ENCODE measurements at places on chromosomes 13 and 19.

DNA sequence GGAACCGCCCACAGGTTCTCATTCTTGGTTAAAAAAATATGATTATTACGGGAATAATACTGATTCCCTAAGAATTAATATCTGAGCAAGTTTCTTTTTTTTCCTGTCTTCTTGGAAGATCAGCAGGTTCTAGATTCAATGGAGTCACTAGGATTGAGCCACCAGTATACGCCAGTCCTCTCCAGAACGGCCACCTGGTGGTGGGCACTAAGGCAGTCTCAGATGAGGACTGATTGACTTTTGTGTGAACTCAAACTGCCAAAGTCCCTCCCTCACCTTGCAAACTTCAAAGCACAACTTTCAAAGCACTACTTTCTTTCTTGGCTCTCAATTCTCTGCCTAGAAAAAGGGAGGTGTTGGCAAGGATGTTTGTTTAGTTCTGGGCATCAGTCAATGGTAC lies 33.3 kb upstream of the ALOX5AP start:
- no peak for DNase-seq

DNA sequence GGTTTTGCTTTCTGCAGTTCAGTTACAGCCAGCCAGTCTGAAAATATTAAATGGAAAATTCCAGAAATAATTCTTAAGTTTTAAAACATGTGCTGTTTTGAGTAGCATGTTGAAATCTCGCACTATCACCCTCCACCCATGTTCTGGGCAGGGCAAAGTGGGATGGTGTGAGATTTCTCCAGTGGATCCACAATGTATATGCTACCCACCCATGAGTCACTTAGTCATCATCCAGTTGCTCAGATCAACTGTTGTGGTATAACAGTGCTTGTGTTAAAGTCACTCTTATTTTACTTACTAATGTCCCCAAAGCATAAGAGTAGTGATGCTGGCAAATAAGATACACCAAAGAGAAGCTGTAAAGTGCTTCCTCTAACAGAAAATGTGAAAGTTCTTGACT lies 56.4 kb downstream of the CYSLTR2 start:
- DNase-seq = no peak

DNA sequence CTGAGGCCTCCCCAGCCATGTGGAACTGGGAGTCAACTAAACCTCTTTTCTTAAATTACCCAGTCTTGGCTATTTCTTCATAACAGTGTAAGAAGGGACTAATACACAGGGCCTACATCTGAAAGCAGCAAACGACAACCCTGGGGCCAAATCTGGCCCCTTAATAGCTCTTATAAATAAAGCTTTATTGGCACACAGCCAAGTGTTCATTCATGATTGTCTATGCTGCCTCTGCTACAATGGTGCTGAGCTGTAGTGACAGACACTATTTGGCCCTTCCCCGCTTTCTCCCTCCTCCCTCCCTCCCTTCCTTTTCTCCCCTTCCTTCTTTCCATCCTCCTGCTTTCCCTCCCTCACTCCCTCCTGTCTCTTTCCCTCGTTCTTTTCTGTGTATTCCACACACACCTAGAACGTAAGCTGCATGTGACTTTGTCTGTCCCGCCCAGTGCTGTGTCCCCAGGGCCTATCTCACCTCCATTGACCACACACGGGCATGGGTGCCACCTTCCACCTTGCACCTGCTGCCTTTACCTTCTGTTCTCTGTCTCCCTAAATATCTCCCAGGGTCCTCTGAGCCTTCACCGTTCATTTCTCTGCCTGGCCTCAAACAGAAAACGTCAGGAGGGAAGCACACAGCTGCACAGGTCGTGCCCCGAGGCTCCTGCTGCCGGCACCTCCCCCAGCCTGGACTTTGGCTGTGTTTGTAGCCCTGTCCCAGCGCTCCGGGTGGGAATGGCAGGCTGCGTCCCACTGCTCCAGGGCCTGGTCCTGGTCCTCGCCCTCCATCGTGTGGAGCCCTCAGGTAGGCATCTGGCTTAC lies at the start of gene PROZ:
Gene PROZ (plus strand): TSS at position 720 of the 819 bp plus-strand sequence. CDS start 13 bp downstream, at position 733.
- DNase-seq = no peak

DNA sequence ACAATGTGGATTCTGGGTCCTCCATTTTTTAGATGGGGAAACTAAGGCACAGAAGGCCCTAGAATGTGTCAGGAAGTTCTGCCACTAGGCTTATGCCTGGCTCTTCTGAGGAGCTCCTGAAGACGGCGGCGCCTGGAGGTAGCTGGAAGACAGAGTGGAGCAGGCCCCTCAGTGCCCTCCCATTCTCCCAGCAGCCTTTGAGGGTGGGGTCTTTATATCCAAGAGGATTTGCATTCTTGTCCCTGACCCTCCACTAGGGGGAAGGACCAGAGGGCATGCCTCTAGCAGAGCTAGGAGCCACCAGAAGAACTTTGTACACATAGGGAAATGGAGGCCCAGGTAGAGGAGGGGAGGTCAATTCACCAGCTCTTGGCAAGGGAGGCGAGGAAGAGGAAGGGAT lies 9.4 kb downstream of the CELF5 start:
- DNase-seq = no peak

GRCh38 chr19:20197747-20198146 lies 30.7 kb downstream of the ZNF486 start:
- DNase-seq = no peak

DNA sequence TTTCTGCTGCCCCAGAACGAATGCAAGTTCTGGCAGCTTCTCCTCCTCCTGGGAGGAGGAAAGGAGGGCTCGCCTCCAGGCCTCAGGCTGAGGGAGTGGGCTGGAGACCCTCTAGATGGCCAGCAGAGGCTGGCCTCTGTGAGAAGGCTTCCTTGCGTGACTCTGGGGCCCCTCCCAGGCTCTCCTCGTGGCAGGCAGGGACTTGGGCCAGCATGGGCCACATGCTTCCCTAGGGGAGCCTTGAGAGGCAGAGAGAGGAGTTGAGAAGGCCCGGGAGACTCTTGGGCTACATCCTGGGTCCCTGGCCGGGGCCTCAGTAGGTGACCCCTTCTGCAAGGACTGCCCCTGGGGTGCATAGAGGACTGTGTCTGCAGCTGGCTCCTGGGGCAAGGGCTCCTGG lies 25.9 kb downstream of the LYL1 start:
- no peak for DNase-seq

GRCh38 chr13:23817136-23817535 lies 72.1 kb downstream of the MIPEP start:
- no peak for DNase-seq

DNA sequence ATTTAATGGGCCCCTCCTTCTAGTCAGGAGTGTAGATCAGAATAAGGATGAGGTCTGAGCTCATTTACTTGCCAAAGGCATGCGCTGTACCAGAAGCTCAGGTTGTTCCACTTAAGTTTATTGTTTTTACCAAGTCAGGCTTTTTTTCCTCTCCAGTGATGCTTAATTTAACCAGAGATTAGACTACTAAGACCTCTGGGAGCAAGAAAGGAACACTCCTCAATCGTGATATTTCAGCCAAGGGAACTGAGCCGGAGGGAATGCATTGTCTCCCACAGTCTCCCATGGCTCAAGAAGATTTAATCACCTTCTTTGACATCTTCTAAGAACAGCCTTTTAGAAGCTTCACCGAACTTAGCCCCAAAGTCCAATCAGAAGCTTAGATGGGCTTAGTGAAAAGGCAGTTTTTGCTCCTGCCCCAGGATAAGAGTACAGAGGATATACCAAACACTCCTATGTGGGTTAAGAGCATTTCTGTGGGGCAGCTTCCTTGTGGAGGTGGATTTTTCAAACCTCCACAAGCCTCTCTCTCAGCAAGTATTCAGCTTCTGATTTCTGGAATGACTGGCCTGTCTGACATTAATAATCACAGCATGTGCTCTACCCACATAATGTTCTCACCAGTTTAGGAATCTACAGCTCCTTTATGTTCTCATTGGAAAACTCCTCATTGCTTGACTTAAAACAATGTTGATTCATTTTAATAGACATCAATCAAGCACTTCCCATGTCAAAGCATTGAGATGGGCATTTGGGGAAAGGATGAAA lies 322.7 kb downstream of the SUCLA2 start:
- no peak for DNase-seq

GRCh38 chr13:20840568-20840967 lies 62.0 kb downstream of the XPO4 start:
- no peak for DNase-seq

DNA sequence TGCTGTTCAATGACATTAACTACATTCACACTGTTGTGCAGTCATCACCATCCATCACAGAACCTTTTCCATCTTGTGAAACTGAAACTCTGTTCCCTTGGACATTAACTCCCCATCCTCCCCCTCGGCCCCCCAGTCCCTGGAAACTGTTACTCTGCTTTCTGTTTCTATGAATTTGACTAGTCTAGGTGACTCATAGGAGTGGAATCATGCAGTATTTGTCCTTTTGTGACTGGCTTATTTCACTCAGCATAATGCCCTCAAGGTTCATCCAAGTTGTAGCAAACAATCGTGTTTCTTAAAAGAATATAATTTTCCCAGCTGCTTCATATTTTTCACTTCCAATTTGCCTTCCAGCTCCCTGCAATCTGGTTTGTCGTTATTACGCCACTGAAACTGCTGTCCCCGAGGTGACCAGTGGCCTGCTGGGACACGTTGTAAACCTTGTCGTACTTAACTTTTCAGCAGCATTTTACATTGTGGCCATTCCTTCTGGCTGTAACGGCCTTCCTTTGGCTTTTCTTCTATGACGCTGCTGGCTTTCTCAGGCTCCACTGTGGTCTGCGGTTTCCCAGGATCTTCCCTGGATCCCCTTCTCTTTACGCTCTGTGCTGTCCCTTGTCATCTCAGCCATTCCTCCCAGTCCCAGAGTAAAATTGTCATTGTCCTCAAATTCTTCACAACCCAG lies 74.0 kb downstream of the DHRS12 start:
- DNase-seq = no peak

DNA sequence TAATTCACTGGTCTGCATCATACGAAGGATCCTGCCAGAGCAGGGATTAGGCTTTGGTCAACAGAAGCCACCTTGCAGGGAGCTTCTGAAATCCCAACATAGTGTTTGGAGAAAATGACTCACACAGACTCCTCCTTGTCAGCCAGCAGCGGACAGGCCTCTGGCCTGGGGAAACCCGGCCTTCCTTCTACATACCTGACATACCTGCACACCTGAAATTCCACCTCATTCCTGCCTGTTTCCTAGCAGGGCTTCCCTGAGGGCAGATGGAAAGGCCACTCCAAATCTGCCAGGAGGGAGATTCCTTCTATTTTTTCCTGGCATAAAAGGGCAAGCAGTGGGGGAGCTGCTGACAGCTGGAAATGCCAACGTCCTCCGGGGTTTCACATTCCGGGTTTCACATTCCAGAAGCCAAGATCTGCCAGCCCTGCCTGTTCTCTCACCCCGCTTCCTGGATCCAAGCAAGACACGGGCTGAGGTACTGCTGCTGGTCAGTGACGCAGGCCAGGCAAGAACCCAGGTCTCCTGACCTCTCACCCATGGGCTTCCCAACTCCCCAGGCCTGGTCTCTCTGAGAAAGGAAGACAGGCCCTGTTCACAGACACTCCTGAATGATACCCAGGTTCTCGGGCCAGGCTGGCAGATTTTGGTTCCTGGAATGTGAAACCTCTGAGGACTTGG lies 18.2 kb upstream of the IGFL1 start:
- DNase-seq = no peak

- no peak for DNase-seq
These were observed 156.2 kb downstream of the DNAJC3 start for GRCh38 chr13:95833126-95833525.

GRCh38 chr19:32649751-32650150 lies 25.2 kb downstream of the ANKRD27 start:
- no peak for DNase-seq

- DNase-seq = no peak
These were observed 158.0 kb downstream of the TM9SF2 start for GRCh38 chr13:99659226-99659625.

DNA sequence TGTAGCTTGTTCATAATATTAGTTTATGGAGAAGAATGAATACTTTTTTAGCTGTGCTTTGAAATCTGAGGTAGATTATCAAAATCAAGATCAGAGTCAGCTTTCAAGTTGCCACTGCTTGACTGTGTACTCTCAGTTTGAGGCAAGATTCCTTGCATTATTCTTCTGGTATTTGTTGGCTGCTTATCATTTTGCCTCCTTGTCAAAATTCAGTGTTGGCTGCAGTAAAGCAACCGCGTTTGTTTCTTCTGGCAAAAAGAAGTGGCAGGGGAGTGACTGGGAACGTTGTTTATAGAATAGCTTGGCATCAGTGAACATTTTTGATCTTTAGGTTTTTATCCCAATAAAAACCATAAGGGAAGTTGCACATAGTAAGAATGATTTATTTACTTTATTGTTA lies 419.3 kb upstream of the GPC6 start:
- DNase-seq = no peak

- DNase-seq = no peak
These were observed 480.9 kb downstream of the GPC5 start for GRCh38 chr13:91879360-91879759.

DNA sequence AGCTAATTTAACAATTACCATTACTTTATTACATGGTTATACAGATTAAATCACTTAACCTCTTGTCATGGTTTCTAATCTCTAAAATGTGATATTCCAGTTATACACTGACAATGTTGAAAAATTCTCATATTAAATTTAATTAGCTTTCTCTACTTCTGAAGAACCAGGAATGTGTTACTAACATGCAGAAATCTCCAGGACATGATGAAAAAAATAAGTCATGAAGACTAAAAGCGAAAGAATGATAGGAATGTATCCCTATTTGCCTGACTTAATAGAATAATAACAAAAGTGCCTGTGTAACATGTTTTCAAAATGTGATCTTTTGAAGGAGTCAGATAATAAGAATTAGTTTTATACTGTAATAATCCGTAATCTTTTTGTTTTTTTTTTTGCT lies 2823.7 kb upstream of the PCDH20 start:
- no peak for DNase-seq

- DNase-seq = no peak
These were observed 76.1 kb downstream of the KL start for GRCh38 chr13:33092073-33092987.
